T-helper 17 cell (primary cell): ENCODE measurements at places on chromosomes 7 and 10.

DNA sequence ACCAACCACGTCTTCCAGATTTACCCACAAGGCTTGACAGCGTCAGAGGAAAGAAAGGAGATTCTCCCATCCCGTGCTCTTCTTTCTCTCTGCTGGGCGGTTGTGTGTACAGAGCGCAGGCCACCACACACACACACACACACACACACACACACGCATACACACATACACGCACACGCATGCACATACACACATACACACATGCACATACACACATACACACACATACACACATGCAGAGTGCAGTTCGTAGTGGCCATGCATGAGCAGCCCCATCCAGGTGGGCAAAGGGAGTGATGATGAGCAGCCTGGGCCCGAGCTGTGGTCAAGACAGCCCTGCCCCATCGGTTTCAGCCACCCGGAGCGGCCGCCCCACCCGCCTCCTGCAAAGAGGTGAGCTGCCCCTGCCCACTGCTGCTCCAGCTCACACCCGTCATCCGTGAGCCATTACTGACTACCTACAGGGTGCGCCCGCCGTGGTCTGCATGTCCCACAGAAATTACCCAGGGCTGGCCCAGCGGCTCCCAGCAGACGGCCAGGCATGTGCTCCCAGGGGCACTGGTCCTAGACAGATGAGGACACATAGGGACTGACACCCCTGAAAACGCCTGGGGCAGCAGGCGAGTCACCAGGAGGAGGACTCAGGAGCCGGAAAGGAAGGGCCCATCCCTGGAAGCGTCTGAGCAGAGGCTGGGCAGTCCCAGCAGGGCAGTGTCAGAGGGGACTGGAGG lies 69.6 kb downstream of the ASB13 start:
- peaks cover 16% of the 10 kb centered on the region for H3K4me1 ChIP-seq
- DNase-seq, result no peak
- no peak overlapping the region for H3K4me3 ChIP-seq
- peaks cover 5% of the 10 kb centered on the region for H3K36me3 ChIP-seq
- H3K27me3 ChIP-seq, result peaks cover 37% of the 10 kb centered on the region

DNA sequence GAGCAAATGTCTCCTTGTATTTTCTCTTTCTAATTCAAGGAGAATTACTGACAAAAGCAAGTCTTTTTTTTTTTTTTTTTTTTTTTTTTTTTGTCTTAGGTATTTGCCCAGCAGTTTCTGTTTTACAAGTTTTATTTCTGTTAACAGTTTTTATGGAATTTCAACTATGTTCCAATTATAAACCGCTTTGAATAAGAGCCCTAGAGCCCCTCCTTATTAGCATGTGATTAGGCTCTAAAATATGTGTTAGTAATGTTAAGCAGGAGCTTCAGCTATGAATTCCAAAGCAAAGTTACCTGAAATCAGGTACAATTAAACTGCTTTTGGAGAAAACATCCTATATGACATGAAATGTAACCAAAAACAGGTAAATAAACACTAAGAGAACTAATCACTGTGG lies 997.0 kb upstream of the POT1 start:
- H3K27me3 ChIP-seq, result no peaks in the 10 kb centered on the region
- H3K27ac ChIP-seq, result no peak overlapping the region
- no peak for DNase-seq

- peaks cover 15% of the 10 kb centered on the region for H3K4me1 ChIP-seq
- H3K4me3 ChIP-seq, result no peak overlapping the region
- peaks cover 31% of the 10 kb centered on the region for H3K27me3 ChIP-seq
- H3K27ac ChIP-seq, result no peak overlapping the region
Measured at GRCh38 chr10:14407567-14407966, 76.8 kb upstream of the FRMD4A start.

DNA sequence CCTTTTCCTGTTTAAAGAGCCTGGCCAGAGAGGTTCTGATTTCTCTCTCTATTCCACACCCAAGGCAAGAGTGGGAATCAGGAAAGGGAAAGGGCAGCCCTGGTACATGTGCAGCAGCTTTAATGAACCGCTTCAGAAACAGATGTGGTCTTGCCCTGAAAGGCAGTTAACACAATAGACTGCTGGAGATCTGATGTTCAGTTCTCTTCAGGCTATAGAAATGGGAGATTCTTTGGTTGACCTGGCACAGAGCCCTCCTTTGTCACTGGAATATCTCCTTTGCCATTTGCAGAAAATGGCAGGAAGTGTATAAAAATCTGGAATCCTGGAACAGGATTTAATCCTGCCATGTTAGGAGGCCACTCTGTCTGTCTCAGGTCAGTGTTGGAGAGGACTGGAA lies 36.3 kb upstream of the EXOC6 start:
- no peak for DNase-seq
- H3K27me3 ChIP-seq, result peaks cover 4% of the 10 kb centered on the region
- H3K36me3 ChIP-seq, result peaks cover 4% of the 10 kb centered on the region
- no peaks in the 10 kb centered on the region for H3K4me1 ChIP-seq
- no peak overlapping the region for H3K4me3 ChIP-seq
- no peak overlapping the region for H3K27ac ChIP-seq

DNA sequence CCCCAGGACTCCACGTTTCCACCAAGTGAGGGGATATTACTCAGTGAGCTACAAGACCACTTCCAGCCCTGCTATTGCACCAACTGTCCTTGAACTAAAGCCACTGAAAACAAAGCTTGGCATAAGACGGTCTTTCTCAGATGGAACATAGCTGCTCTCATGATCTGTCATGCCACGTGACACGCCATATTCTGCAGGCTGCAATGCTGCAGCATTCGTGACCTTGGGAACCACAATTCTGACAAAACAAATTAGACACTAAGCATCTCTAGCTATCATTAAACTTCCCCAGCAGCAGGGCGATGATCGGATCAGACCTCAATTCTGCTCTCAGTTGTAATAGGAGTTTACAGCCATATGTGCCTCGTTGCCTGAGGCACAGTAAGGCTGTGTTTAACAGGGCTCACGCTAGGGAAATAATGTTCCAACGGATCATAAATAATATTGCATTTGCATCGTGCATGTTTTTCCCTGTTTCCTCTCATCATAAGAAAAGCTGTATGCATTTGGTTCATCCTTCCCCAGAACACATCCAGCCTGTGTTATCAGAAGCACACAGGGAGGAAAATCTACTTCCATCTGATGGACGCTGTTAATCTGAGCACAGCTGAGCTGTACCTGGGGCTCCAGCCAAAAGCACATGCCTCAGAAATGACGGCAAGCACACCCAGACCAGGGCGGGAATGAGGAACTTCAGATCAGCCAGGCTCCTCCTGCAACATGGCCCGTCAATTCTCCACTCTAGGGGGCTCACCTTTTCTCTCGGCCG lies 38.6 kb upstream of the CNPY1 start:
- no peak for DNase-seq
- H3K27me3 ChIP-seq, result peaks cover 71% of the 10 kb centered on the region
- H3K27ac ChIP-seq, result no peak overlapping the region
- H3K36me3 ChIP-seq, result peaks cover 8% of the 10 kb centered on the region
- H3K4me3 ChIP-seq, result no peak overlapping the region

DNA sequence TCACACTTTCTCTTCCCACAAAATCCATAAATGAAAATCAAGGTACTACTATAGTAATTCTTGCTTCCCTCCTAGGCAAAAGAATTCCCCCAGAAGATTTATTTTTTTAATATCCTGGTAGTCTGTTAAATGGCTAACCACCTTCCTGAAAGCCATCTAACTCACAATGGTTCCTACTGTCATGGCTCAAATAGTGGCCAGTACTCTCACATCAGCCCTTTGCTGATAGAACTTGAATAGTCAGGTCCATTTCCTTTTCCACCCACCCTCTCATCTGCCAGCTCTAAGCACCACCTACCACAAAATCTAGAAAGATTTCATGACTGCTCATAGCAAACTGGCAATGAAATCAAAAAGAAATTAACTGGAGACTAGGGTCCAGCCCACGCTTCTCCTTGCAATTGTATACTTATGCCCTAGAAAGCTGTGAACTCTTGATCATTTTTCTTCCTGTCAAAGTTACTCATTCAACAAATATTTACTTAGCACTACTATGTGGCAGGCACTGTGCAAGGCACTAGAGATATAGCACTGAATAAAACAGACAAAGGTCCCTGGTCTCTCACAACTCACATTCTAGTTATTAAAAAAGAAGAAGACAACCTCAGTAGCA lies 60.4 kb downstream of the ARMH3 start:
- no peaks in the 10 kb centered on the region for H3K27me3 ChIP-seq
- H3K4me3 ChIP-seq, result no peak overlapping the region
- no peaks in the 10 kb centered on the region for H3K36me3 ChIP-seq
- peak overlapping the region; percentile 34 for H3K27ac ChIP-seq
- H3K4me1 ChIP-seq, result peaks cover 3% of the 10 kb centered on the region

- no peak for DNase-seq
- no peak overlapping the region for H3K4me3 ChIP-seq
- no peaks in the 10 kb centered on the region for H3K27me3 ChIP-seq
- H3K4me1 ChIP-seq, result no peaks in the 10 kb centered on the region
- H3K36me3 ChIP-seq, result no peaks in the 10 kb centered on the region
Measured at GRCh38 chr10:53955091-53955490, 845.9 kb downstream of the PCDH15 start.

- DNase-seq, result no peak
- H3K27me3 ChIP-seq, result peaks cover 30% of the 10 kb centered on the region
- no peaks in the 10 kb centered on the region for H3K4me1 ChIP-seq
- H3K4me3 ChIP-seq, result no peak overlapping the region
- H3K36me3 ChIP-seq, result no peaks in the 10 kb centered on the region
Measured at GRCh38 chr10:91711885-91712680, 79.2 kb upstream of the PPP1R3C start.

DNA sequence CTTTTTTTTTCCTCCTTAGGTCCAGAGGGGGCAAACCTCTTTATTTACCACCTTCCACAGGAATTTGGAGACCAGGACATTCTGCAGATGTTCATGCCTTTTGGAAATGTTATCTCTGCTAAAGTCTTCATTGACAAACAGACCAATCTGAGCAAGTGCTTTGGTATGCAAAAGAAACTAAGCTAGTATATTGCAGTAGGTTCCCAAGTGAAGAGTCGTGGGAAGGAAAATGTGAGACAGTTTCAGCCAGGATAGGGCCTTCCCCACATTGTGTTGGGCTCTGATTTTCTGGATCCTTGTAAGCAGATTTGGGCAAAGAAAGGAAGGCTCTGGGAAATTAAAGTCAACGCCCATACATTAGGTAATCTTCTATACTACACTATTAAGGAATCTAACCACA lies 285.6 kb downstream of the USP6NL start:
- peak overlapping the region; percentile 83 for H3K27ac ChIP-seq
- DNase-seq, result no peak
- no peak overlapping the region for H3K4me3 ChIP-seq
- peaks cover 25% of the 10 kb centered on the region for H3K4me1 ChIP-seq

GRCh38 chr10:69348816-69349541 lies 67.7 kb downstream of the TACR2 start:
- peak overlapping the region; percentile 72 for H3K4me3 ChIP-seq
- H3K4me1 ChIP-seq, result peaks cover 58% of the 10 kb centered on the region
- H3K27ac ChIP-seq, result peak overlapping the region; percentile 92

DNA sequence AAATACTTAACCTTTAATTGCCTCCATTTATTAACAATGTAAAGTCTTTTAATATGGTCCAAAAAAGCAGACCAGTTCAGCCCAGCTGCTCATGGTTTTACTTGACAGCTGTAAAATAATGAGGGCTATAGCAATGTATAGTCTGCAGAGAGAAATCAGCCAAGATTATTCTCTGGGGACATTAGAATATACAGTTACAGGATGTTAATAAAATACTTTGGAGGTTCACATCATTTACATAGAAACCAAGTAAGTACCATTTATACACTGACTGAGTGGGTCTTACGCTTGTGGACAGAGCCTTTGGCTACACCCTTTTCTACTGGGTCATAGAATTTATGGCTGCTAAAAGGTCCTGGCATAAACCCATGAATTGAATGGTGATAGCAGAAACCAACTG lies 340.7 kb upstream of the CELF2 start:
- H3K4me1 ChIP-seq, result no peaks in the 10 kb centered on the region
- no peaks in the 10 kb centered on the region for H3K36me3 ChIP-seq
- H3K27me3 ChIP-seq, result peaks cover 14% of the 10 kb centered on the region
- H3K4me3 ChIP-seq, result no peak overlapping the region
- DNase-seq, result no peak
- H3K27ac ChIP-seq, result no peak overlapping the region

DNA sequence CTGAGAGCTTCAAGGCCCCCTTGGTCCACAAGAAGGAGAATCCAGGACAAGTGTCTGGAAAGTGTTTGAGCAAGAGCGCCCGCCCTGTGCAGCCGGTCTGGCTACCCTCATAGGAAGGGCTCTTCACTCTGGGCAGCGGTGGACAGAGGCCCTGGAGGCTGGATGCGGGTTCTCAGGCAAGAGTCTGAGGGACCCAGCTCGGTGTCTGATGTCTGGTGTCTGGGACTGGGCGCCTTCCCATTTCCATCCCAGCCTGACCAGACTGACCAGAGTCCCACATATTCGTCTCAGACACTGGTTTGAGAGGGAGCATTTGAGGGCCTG lies 59.8 kb downstream of the HK1 start:
- H3K4me1 ChIP-seq, result peaks cover 48% of the 10 kb centered on the region
- H3K27ac ChIP-seq, result peak overlapping the region; percentile 87
- H3K36me3 ChIP-seq, result no peaks in the 10 kb centered on the region
- H3K27me3 ChIP-seq, result no peaks in the 10 kb centered on the region

GRCh38 chr10:74967911-74968666 lies 141.7 kb downstream of the KAT6B start:
- H3K4me1 ChIP-seq, result peaks cover 24% of the 10 kb centered on the region
- H3K27ac ChIP-seq, result peak overlapping the region; percentile 93
- no peaks in the 10 kb centered on the region for H3K27me3 ChIP-seq
- H3K4me3 ChIP-seq, result peak overlapping the region; percentile 75
- DNase-seq, result no peak

DNA sequence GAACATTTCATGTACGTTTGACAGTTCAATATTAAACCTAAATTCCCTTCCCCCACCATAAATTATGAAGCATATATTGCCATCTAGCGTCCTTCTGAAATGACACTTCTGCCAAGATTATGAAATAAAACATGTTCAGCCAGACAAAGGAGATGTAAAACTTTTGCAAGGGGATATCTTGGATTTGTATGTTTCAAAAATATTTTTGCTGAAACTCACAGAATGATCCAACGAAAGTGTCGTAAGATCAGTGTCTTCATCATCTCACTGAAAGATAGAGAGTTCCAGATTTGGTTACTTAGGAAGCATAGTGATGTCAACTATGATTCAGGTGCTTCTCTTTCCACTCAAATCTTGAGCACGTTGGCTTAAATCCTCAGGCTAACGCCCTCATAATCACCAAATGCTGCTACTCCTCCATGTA lies 904.3 kb downstream of the XPNPEP1 start:
- no peak overlapping the region for H3K4me3 ChIP-seq
- H3K27ac ChIP-seq, result no peak overlapping the region
- no peaks in the 10 kb centered on the region for H3K27me3 ChIP-seq
- no peak for DNase-seq
- no peaks in the 10 kb centered on the region for H3K4me1 ChIP-seq

GRCh38 chr10:26869528-26869927 lies 8.8 kb upstream of the ABI1 start:
- peaks cover 8% of the 10 kb centered on the region for H3K4me1 ChIP-seq
- peak overlapping the region; percentile 64 for H3K27ac ChIP-seq
- no peak for DNase-seq
- H3K36me3 ChIP-seq, result peaks cover 2% of the 10 kb centered on the region
- H3K4me3 ChIP-seq, result peak overlapping the region; percentile 19
